ENCODE measurements at places on chromosomes 4 and X.

- no peak for DNase-seq
These were observed 99.8 kb upstream of the TEX13D start for GRCh38 chrX:124232523-124233201.

DNA sequence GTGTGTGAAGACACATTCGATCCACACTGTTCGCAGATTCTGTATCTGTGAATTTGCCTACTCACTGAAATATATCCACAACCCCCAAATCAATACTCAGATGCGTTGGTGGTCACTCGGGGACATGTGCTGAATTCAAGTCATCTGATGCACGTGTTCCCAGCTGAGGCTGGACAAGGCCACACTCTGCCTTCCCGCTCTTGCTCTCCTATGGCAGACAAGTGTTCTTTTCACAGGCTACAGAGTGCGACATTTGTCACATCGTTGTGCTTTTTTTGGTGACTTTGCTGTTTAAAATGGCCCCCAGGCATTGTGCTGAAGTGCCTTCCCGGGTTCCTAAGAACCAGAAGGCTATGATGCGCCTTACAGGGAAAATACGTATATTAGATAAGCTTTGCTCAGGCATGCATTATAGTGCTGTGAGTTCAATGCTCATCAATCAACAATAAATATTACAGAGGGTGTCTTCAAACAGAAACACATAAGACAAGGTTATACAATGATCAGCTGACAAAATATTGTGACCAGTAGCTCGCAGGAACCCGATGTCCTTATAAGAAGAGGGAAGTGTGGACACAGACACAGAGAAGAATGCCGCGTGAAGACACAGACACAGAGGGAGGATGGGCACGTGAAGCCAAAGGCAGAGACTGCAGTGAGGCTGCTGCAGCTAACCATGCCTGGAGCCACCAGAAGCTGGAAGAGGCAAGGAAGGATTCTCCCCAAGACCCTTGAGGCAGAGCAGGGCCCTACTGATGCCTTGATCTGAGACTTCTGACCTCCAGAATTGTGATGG is 42.0 kb downstream of the IRF2 start:
- DNase-seq = no peak

GRCh38 chrX:66074920-66075879 is 35.3 kb upstream of the VSIG4 start:
- peak; percentile 12 for DNase-seq

DNA sequence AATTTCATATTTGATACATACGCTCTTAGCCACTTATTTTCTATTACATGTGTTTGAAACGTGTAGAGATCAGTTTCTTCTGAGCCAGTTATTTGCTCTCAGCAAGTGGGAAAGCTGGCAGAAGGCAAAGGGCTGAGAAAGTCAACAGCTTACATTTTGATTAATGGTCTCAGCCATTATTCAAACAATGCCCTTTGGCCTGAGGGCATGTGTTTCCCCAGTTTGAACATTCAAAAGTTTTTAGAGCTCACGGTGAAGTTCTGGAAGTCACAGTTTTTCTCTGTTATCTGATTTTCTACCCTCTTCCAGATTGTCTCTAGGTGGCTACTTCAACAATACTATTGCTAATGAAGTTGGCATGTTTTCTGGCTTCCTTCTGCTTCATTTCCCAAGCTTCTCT is 591.8 kb upstream of the CPEB2 start:
- DNase-seq = no peak

DNA sequence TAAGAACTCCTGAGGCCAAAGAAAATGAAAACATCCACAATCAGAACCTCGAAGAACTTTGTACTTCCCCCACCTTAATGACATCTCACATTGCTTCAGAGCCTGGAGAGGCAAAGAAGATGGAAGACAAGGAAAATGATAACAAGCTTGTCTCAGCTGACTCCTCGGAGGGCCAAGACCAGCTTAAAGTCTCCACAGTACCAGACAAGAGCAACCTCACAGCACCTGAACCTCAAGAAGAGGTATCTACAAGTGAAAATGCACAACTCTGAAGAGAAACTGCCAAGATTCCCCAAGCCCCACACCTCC is 97.5 kb downstream of the HNRNPD start:
- DNase-seq = no peak

- DNase-seq = no peak
These were observed 72.0 kb downstream of the RGS12 start for GRCh38 chr4:3364634-3365314.

- DNase-seq = no peak
These were observed 447.1 kb downstream of the AFF2 start for GRCh38 chrX:148947399-148947975.

DNA sequence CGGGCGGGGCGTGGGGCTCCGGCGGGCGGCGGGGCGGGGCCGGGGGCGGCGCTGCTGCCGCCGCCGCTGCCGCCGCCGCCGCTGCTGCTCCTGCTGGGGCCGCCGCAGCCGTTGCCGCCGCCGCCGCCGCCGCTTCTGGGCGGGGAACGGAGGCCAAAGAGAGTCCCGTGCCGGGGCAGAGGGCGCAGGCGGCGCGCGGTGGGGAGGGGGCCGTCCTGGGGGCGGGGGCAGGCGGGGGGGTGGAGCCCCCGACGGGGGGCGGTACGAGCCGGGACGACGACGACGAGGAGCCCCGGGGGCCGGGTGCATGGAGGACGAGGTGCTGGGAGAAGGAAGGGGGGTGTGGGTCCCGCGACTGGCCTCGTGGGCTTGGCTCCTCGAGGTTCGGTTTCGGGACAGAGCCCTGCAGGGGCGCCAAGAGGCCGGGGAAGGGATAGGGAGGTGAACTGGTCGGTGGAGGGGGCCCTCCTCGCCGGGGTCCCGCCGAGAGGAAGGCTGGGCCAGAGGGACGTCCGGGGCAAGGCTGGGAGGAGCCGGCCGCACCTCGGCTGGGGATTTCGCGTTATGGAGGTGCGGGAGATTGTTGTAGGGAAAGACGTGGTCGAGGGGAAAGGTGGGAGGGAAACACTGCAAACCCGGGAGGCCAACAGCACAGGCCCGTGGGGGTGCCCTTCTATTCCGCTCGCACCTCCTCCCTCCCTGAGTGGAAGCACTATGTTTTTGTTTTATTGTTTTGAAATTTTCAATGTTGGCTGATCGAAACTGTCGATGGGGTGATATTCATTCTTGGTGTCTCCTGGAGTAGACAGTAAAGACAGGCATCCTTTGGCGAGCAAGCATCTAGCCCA is 1.9 kb downstream of the BCORL1 start:
- DNase-seq = no peak

DNA sequence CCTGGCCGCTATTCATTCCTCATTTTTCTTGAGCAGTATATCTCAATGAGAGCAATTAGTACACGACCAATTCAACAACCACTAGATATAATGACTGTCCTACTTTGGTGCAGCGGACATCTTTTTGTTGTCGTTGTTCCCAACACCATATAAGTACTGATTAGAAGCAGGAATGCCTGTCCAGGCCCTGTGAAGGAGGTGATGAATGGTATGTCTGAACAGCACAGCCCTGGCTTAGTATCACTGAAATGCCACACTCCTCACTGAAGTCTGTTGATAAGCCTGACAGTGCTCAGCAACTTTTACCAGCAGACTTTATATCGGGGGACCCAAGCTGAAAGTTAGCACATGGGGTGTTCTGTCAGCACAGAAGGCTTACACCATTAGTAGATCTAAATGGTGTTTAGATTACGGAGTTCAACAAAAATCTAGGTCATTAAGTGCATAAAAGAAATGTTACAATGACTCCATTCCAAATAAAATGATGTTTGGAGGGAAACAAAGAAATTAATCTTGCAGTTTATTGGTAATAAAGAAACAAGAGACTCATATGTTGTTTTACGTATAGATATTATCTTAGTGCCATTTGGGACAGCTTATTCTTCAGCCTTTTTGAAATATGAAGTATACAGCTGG is 228.3 kb upstream of the TTC29 start:
- DNase-seq = no peak

GRCh38 chrX:19742826-19743225 is 144.6 kb downstream of the SH3KBP1 start:
- no peak for DNase-seq

DNA sequence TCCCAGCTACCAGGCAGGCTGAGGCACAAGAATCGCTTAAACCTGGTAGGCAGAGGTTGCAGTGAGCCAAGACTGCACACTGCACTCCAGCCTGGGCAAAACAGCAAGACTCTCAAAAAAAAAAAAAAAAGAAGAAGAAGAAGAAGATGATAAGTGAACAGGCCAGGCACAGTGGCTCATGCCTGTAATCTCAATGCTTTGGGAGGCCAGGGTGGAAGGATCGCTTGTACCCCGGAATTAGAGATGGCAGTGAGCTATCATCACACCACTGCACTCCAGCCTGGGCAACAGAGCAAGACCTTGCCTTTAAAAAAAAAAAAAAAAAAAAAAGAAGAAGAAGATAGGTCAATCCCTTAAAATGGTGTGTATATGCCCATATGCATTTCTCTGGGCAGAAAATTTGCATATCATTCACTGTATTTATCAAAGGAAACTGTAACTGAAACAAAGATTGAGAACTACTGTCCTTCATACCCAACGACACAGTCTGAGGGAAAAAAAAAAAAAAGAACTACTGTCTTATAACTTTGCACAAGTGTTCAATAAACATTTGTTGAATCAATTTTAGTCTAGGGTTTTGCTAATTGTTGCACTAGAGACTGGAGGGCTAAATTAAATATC is 2.3 kb downstream of the RFC1 start:
- DNase-seq = no peak

DNA sequence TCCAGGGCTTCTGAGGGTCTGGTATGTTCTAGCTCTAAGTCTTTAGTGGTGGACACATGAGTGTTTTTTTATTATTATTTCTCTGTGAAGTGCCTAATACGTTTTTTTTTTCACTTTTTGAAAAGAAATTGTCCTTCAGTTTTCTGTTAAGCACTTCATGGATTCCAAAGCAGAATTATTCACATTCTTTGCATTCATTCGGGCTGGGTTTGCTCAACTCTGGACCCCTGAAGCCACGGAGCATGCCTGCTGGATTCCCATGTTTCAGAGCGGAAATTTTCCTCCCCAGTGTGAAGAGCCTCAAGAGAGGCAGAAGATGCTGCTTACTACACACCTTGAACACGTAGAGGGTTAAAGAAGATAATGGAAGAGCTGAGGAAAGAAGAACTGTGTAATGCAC is 107.5 kb downstream of the EGF start:
- DNase-seq = no peak

- DNase-seq = no peak
These were observed 187.0 kb downstream of the CRLF2 start for GRCh38 chrX:1025413-1025812.

DNA sequence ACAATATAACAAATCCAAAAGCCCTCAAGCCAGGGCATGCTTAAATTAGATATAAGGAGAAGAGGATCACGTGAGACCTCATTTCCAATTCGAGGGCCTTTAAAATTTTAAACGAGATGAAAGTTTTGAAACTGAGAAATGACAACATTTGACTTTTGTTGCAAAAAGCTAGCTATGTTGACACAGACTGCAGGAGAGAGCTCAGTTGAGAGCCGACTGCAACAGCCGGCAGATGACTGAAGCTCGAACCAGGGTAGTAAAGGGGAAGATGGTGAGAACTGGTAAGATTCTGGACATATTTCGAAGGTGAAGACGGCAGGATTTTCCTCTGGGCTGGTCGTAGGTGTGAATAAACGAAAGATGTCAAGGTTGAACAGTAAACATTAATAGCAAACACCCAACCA is 773 bp downstream of the PRMT9 start:
- no peak for DNase-seq

GRCh38 chrX:106626789-106627188 is 15.0 kb downstream of the RADX start:
- DNase-seq = no peak

Measured in CMK (cell line).